ENCODE measurements at places on chromosomes 1 and 21. TPM values are rescaled to one million over a fixed set of nuclear protein-coding genes. Genes with fewer than 3 reads are reported as not detected.

Gene AMY1B
- not detected for total RNA-seq

Gene OR10Z1
- not detected for total RNA-seq

Gene SPATA17
- total RNA-seq = 3.1 TPM

Gene EFHD2
- total RNA-seq = 4.4 TPM

Gene RYR2
- 61.7 TPM for total RNA-seq

Gene SRRM1
- total RNA-seq = 108 TPM

Gene NUP210L
- 0.31 TPM for total RNA-seq

Gene GPR61
- 5.9 TPM for total RNA-seq

Gene KCNA2
- 8.8 TPM for total RNA-seq

Gene AVPR1B
- not detected for total RNA-seq

Gene DRAXIN
- total RNA-seq = 103 TPM

Measured in parietal lobe (tissue), 2 donors.